ENCODE measurements at places on chromosomes 3 and 15.

DNA sequence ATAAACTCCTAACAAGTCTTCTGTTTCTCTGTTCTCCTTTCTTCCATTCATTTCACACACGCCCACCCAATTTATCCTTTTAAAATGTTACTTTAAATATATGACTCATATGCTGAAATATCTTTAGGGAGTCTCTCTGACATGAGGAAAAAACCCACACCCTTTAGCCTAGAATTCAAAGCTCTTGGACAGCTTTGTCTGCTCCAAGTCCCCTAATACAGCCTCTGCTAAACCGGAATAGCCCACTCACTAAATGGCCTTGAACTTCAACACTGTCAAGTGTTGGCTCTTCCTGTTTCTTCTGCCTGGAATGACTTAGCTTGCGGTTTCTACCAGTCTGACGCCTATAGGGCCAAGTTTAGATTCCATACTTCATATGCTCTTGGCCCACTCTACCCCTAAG lies 3.3 kb upstream of the CD96 start:
- no peak for DNase-seq

DNA sequence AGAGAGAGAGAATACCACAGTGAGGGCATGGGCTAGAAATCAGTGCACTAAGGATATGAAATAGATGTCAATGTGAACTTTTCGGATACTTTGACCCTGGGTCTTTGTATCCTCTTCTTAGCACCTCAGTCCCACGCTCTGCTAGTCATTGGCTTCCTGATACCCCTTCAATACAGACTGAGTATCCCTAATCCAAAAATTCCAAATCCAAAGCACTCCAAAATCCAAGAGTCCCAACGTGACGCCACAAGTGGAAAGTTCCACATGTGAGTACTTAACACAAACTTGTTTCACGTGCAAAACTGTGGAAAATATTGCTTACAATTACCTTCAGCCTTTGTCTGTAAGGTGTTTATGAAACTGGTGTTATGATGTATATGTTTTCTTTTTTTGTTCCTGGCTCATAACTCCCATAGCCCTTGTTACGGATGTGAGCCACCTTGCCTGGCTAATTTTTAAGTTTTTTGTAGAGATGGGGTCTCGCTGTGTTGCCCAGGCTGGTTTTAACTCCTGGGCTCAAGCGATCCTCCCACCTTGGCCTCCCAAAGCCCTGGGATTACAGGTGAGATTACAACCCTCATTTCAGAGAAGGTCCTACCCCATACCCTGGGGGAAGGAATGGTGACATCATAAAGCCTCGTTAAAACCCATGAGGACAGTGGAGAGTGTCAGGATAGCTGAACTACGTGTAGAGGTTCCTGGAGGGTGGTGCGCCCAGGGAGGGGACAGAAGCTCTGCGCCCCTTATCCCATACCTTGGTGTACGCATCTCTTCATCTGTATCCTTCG lies 10.2 kb upstream of the IRAK2 start:
- no peak for DNase-seq

GRCh38 chr15:25771338-25771706 lies 91.8 kb downstream of the ATP10A start:
- DNase-seq, result no peak

- DNase-seq, result no peak
Observed at GRCh38 chr15:37136666-37137065, 36.3 kb upstream of the MEIS2 start.

- no peak for DNase-seq
Observed at GRCh38 chr3:67875338-67875737, 220.9 kb upstream of the SUCLG2 start.

- no peak for DNase-seq
Observed at GRCh38 chr15:52016316-52016715, 2.7 kb upstream of the MAPK6 start.

GRCh38 chr15:95498961-95499360 lies 831.5 kb upstream of the NR2F2 start:
- no peak for DNase-seq

DNA sequence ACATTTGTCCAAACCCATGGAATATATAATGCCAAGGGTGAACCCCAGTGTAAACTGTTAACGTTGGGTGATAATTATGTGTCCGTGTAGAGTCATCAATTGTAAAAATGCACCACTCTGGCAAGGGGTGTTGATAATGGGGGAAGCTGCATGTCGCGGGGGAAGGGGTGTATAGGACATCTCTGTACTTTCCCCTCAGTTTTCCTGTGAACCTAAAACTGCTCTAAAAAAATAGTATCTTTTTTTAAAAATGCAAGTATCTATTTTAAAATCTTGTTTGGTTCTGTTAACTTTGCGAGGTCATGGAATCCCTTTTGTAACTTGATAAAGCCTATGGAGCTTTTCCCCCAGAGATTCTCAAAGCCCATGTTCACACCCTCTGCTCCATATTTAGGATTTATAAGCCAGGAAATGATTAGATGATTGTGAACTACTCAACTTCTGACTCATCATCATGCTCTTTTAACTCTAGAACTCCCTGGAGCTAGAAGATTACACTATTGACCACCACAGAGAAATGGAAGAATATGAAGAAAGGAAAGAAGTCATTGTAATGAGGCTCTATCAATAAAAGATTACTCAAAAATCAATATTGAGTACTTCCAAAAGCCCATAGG lies 56.1 kb upstream of the C3orf49 start:
- no peak for DNase-seq

- DNase-seq, result no peak
Observed at GRCh38 chr3:193114431-193115340, 126.3 kb upstream of the PLAAT1 start.

DNA sequence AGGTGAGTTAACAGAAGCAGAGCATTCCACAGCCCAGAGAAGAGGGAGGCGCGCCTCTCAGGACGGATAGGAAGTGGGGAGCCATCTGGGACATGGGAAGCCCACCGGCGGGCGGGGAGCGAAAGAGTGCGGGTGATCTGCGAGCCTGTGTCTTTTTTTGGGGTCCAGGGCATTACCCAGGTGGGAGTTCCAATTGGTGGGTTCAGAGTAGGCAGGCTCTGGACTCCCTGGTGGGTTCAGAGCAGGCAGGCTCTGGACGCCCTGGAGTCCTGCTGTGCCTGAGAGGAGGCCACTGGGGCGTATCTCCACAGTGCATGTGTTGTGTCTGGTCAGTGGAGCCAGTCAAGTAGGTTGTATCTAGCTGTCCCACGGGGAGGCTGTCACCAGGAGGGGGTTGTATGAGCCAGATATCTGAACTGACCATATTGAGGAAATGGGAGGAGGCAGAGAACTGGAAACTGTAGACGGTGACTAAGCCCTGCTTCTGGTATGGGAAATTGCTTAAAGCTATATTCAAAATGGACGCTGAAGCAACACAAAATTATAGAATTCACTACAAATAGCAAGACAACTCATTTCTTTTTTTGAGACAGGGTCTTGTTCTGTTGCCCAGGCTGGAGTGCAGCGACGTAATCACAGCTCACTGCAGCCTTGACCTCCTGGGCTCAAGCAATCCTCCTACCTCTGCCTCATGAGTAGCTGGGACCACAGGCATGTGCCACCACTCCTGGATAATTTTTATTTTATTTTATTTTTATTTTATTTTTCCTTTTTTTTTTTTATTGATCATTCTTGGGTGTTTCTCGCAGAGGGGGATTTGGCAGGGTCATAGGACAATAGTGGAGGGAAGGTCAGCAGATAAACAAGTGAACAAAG lies 34.5 kb upstream of the CHST2 start:
- no peak for DNase-seq

GRCh38 chr15:31125061-31125460 lies 23.5 kb upstream of the TRPM1 start:
- no peak for DNase-seq

- no peak for DNase-seq
Observed at GRCh38 chr3:155602307-155602706, 142.6 kb downstream of the PLCH1 start.

DNA sequence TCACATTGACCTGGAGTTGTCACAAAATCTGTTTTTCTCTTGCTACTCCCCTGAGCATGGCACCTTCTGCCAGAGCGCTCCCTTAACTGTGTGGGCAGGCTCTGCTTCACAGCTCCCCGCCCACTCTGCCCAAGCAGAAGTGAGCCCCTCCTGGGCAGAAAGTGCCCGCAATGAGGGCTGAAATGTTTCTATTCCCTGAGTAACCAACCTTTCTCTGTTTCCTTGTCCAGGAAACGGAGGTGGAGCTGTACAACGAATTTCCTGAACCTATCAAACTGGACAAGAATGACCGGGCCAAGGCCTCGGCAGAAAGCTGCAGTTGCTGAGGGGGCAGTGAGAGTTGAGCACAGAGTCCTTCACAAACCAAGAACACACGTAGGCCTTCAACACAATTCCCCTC lies 66.3 kb upstream of the ACAD9 start:
- DNase-seq, result no peak

DNA sequence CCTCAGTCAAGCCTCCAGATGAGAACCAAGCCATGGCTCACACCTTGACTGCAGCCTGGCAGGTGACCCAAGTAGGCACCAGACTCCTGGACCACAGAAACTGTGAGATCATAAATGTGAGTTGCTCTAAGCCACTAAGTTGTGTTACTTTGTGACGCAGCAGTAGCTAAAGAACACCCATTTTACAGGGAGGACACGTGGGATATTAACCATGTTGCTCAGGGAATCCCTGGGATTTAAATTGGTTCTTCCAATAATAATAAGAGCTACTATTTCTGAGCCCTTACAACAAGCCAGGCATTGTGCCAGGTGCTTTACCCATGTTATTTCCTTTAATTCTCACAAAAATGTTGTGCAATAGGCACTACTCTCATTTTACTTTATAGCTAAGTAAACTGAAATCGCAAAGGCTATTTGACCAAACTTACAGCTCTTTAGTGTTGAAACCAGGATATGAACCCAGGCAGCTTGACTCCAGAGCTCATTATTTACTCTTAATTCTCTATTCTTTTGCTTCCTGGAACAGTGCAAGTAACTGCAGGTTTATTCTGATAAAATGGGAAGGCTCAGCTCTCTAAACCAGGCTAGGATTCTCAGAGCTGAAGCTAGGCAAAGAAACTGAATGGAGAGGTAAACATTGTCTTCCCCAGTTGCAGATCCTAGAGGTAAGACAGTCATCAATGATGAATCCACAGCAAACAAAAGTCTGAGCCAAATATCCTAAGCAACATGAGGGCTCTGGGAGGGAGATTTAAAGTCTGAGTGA lies 294.4 kb downstream of the KBTBD8 start:
- DNase-seq, result no peak

GRCh38 chr3:43733459-43734384 lies 43.0 kb downstream of the ABHD5 start:
- no peak for DNase-seq

GRCh38 chr15:90205050-90205848 lies 4.1 kb downstream of the SEMA4B start:
- no peak for DNase-seq

DNA sequence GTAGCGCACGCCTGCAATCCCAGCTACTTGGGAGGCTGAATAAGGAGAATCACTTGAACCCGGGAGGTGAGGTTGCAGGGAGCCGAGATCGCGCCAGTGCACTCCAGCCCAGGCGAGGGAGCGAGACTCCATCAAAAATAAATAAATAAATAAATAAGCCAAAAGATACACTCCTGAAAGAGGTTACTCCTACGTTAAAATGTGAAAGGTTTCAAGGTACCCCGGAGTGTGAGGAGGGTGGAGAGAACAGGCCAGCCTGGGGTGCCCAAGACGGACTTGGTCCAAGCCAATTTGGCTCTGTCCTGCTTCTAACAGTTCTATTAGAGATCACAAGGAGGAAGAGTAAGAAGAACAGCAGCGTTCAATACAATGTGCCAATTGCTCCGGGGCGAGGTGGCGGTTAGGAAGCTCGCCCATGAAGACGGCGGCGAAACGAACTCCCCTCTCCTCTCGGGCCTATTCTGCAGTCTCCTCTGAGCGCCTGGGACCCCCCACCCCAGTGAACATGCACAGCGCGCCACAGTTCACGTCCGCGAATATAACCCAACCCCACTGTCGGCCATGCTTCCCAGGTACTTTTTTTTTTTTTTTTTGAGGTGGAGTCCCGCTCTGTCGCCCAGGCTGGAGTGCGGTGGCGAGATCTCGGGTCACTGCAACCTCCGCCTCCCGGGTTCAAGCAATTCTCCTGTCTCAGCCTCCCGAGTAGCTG lies 942 bp downstream of the ELP6 start:
- DNase-seq, result no peak

DNA sequence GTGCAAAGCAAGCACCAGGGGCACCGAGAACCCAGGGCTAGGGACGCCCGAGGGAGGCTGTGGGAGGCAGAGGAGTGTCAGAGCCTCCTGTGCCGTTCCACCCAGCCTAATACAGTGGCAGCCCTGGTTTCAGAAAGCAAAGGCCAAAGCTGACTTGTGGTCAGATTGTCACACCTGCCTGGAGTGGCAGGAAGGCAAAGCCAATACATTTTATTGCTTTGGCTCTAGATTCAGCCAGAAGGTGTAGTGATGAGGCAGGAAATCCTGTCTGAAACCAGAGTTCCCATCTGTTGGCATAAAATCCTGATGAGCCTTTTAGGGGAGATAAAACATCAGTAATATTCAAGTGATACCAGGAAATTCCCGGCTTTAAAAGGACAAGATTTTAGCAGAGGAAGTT lies 168.3 kb downstream of the SLCO3A1 start:
- no peak for DNase-seq

DNA sequence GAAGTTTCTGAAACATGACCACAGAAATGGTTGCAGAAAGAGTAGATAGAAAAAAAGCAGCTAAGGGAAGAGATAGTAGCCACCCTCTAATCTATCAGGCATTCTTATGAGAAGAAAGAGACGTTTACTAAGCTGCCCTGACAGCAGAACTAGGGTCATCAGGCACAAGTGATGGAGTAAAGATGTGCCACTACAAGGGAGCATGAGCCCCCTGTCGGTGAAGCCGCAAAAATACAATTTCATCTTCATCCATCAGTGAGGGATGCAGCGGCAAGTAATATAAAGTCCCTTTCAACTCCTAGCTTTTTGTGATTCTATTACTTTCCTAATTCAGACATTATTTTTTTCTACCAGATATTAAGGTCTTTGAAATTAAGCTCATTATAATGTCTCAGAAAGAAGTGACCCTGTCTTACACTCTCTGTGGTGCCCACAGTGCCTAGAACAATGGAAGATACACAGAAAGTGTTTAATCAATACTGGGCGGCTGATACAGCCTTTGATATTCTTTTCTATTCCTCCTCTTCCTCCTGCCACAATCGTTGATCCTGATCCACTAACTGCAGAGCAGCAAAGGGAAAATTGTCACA lies 651.6 kb downstream of the NTRK3 start:
- peak; percentile 35 for DNase-seq

GRCh38 chr15:63945838-63946298 lies 100.4 kb downstream of the DAPK2 start:
- no peak for DNase-seq

- DNase-seq, result no peak
Observed at GRCh38 chr3:38608961-38609360, 40.5 kb downstream of the SCN5A start.

DNA sequence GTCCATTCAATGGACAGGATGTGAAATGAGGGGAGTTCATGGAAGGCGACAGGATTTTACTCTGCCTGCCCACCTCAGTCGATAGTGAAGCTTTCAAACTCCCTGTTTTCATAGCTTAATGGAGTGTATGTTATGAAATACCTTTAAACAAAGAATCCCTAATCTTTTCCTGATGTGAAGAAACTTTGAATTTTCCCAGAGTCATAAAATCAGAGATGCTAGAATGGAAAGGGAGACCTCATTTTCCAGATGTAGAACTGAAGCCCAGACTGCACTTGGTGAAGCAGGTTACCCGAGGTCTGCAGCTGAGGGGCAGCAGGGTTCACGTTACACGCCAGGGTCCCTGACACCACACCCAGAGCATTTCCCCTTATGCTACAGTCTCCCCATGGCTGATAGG lies 34.7 kb upstream of the LACTB start:
- no peak for DNase-seq

Data from HEK293T (cell line).